Occipital lobe (tissue), 3 donors: ENCODE measurements at places on chromosomes 3 and 15.

DNA sequence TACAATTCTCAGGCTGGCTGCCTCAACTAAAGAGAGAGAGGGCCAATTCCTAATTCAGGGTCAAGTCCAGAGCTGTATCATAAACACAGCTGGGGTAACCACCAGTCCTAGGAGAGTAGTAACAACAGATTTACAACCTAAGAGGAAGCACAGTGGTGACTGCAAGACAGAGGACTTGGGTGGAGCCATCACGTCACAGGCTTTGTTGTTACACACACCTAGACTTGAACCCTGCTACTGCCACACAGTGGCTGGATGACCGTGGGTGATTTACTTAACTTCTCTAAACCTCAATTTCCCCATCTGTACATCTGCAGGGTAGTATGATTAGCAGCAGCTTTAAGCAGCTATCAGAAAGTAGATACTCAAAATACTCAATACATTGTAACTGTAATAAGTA lies 78.6 kb downstream of the MYLK start:
- DNase-seq = no peak

DNA sequence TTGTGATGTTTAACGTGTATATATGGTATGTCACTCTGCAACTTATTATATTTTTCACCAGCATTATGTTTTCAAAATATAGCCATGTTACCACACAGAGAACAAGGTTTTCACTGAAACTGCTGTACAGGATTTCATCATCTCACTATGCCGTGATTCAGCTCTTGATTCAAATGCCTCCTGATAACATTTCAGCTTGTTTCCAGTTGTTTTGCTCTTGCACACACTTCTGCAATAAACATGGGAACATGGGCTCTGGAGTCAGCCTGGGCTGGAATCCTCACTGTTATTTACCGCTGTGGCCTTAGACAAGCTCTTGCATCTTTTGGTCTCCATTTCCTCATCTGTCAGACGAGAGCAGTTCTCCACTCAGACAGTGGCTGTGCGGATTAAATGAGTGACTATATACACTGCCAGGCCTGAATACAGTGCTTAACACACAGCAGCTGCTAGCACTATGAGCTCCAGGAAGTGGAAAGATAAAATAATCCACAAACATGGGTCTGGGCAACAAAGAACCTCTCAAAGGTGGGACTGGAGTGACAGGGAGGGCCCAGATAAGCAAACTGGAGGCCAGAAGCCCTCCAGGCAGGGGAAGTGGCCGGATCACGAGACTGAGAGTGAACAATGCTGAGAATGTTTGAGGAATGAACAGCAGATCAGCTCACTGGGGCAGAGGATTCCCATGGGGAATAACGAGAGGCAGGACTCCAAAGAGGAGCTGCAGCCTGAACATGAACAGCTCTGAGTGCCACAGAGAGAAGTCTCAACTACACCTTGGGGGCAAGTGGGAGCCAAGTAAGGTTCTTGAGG lies 17.7 kb downstream of the NTRK3 start:
- no peak for DNase-seq

DNA sequence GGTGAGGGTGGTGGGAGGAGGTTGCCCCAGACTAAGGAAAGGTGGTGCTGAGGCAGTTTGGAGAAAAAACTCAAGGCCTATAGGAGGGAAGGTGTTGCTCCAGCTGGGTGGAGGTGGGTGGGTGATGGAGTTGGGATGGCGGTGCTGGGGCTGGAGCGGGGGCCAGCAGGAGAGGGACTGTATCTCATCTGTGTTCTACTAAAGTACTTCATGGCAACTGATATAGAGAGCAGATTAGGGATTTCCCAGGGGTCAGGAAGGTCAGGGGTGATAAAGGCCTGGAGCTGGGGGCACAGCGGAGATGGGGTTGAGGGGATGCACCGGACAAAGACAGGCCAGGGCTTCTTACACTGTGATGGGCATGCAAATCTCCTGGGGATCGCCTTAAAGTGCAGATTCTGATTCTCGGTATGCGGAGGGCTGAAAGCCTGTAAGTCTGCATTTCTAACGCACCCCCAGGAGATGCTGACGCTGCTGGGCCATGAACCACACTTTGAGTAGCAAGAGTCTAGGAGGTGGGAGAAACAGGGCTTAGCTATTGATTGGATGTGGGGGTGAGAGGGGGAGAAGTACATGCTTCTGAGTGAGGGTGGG lies 4.2 kb downstream of the KLHL40 start:
- no peak for DNase-seq

DNA sequence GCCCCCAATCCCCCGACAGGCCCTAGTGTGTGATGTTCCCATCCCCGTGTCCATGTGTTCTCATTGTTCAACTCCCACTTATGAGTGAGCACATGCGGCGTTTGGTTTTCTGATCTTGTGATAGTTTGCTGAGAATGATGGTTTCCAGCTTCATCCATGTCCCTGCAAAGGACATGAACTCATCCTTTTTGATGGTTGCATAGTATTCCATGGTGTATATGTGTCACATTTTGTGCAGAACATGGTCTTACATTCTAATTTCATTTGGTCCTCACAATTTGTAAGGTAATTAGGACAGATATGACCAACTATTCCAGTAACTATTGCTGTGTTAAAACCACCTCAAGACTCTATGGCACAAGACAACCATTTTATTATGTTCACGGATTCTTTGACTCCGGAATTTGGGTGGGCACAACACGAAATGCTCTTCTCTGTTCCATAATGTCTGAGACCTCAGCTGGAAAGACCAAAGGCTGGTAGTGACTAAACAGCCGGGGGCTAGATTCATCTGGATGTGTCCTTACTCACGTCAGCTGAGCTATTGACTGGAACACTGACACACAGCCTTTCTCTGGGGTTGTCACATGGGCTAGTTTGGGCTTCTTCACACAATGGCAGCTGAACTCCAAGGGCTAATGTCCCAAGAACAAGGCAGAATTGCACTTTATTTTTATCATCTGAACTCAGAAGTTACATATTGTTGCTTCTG lies 13.6 kb upstream of the GLCE start:
- no peak for DNase-seq

DNA sequence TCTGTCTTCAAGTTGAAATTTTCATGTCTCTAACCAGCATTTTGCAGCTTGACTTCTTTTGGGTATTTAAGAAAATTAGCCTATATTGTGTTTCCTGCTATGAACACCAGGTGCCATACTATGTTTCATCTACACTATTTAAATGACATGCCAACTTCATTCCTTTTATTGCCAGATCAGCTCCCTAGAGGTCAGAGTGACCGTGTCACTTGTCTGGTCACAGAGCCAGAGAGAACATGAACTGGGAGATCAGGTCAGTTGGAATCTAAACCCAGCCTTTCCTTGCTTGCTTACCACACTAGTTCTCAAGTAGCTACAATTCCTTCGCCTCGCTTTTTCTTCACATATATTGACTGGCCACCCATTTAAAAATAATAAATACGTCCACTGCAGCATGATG lies 87.6 kb downstream of the THBS1 start:
- no peak for DNase-seq

GRCh38 chr15:99100245-99101173 lies 4.4 kb upstream of the SYNM start:
- DNase-seq = peak; percentile 62

DNA sequence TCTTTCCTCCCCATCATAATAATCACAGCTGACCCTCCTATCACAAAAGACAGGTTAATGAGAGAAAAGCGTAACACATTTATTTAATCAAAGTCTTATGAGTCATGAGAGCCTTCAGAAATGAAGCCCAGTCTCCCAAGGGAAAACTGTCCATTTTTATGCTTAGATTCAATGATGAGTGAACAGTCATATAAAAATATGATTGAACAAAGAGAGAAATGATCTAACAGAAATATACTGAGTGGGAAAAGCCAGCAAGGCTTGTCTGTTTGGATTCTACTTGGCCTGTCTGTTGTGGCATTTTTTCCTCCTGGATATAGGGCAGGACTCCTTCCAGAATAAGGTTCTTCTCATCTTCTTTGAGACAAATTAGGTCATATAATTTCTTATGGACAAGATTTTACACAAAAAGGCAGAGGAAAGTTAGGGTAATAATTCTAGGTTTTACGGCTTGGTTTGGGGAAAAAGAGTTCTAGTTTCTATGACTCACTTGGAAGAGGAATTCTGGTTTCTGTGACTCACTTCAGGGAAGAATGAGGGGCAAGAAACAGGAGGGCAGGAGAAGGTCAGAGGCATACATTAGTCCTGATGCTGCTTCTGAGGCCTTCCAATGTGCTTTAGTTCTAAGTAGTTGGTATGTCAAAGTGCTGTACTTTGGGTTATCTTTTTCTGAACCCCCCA lies 534.2 kb downstream of the ZIC1 start:
- no peak for DNase-seq

- no peak for DNase-seq
These were observed 65.1 kb upstream of the MYZAP start for GRCh38 chr15:57526615-57527014.
